ENCODE measurements at places on chromosomes 16 and 17.

- no peak for DNase-seq
Measured at GRCh38 chr17:75853433-75853832, 1.7 kb downstream of the WBP2 start.

DNA sequence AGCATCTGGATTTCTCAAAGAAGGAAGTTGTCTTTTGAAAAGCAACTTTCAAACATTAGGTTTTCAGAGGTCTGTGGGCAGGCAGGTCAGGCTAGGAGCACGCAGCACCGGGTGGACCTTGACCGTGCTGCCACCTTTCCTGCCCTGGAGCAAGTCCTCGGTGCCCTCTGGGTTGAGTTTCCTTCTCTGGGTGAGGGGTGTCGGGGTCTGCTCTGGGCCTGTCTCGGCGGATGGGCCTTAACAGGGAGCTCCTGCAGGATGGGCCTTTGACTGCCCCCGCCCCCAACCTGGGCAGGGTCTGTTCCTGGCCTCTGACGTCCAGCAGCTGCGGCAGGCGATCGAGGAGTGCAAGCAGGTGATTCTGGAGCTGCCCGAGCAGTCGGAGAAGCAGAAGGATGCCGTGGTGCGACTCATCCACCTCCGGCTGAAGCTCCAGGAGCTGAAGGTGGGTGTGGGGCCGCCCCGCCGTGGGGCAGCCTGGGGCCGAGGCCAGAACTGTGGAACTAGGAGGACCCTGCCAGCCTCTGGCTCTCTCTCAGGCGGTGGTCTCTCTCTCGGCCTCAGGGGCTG, 8.7 kb downstream of the DEF8 start:
- DNase-seq = no peak

DNA sequence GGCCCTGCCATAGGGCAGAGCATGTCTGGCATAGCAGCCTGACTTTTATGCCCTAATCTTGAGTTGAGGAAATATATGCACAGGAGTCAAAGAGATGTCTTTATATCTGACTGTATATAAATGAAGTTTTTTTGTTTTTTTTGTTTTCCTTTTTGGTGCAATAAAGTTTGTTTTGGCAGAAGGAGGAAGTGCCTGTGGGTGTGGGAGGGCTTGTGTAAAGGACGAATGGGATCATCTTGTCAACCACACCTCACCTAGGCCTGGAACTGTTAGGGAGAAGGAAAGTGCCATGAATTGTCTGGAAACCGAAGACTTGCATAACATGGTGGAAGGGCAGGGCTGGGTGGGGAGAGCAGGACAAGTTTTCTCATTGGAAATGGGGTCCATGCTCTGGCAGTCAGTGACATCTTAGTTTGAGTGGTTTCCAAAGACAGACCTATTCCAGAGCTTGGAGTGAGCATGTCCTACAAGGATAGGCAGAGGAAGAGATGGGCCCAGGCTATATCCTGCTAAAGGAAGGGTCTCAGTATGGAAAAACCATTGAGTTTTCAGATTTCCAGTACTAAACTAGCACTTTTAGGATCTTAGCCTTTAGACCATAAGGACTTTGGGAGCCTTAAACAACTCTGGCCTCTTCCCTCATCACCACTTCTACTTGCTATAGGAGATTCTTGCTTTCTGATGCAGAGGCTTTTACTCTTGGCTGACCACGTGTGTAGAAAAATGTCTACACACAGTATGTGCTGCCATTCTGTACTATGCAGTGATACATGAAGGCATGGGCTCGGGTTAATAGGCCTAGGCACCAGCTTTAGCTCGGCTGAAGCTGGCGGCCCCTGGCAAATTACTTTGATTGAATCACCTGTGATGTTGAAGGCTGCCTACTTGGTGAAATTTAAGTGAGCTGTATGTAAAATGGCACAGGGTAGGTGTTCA, 15.5 kb downstream of the SNF8 start:
- DNase-seq = no peak

- no peak for DNase-seq
Measured at GRCh38 chr17:14060706-14061105, 8.6 kb upstream of the COX10 start.

GRCh38 chr16:3503523-3503922, 2.7 kb downstream of the CLUAP1 start:
- peak; percentile 76 for DNase-seq

DNA sequence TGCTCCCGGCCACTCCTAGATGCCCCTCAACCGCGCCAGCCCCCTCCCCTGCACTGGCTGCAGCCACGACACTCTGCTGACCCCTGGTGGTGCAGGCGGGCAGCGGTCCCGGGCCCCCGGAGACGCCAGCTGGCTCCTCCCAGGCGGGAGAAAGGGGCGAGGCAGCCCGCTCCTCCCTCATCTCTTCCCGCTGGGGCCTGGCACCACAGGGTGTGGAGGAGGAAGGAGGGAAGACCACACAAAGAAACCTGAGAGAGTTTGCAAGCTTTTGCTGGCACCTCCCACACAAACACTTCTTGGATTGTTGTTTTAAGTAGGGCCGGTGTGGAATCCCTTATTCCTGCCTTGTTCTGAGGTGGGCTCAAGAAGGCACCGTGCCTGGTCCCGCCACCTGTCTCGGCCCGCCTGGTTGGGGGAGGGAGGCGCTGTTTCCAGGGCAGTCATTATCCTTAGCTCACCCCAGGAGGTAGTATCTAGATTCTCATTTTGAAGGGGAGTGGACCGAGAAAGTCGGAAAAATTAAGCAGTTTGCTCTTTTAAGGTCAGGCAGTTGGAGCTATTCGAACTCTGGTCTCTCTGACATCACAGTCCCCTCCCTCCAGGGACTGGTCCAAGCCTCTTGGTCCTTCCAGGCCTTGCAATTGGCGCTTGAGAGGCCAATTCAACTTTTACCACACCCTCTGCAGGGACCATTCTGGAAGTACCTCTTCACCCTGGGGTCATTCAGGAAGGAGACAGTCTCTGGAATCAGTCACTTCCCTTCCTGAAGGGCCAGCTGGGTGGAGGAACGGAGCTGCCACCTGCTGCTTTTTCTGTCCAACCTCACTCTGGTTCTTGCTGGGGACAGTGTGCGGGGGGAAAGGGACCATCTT, 959 bp upstream of the ANKRD13B start:
- DNase-seq = peak; percentile 93

GRCh38 chr17:81119223-81120148, 45.8 kb upstream of the PVALEF start:
- peak; percentile 93 for DNase-seq

GRCh38 chr17:60249290-60249826, 99.6 kb downstream of the CA4 start:
- no peak for DNase-seq

DNA sequence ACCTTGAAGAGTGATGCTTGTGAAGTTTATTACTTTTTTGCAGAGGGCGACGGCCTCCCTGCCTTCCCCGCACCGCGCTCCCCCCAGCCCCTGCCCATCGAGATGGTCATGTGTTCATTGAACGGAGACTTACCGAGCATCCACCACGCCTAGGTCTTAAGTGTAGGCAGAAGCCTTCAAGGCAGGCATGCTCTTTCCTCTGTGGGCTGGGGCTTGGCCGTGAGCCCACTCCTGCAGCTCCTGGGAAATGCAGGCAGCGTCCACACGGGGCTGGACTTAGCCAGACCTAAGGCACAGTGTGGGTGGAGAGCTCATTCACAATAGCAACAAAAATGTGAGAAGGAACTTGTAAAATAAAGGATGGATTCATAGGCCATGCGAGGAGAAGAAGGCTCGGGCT, 19.2 kb downstream of the RNF213 start:
- no peak for DNase-seq

DNA sequence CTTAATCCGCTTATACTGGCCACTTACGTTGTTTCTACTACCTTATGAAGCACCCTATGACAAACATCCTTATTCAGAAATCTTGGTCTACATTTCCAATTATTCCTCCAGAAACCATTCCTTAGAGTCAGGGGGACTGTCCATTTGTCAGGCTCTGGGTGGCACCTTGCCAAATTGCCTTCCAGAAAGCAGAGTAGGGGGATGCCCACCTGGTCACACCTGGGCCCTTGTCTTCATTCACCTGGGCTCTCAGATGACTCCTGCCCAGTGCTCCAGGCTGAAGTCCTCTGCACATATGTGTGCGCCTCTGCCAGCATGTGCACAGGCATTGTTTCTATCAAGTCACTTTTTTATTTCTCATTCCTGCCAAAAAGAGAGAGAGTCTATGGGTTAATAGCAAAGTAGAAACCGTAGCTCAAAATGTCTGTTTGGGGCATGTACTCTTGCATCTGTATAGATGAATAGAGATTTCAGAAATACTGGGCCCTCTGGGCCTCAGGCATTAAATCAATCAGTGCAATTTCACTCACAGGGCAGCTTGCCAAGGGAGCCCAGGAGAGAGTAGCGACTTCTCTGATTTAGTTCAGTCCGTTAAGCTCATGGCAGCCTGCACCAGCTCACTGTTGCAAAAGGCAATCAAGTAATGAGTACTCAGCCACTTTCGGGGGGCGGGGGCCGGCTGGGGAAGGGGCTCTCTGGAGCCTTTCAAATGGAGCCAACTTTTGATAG, 104.7 kb downstream of the SOCS1 start:
- DNase-seq = no peak
